Renal cortical epithelial cell (primary cell): ENCODE measurements at places on chromosomes 1 and 21. TPM values are rescaled to one million over a fixed set of nuclear protein-coding genes. Genes with fewer than 3 reads are reported as not detected.

The SPRR2D gene
- total RNA-seq: not detected in 2 replicates

The AADACL4 gene
- total RNA-seq: not detected in 2 replicates

The CREG1 gene
- 31.8 and 70.4 TPM in 2 replicates for total RNA-seq

The KRTAP13-2 gene
- not detected in 2 replicates for total RNA-seq

The STIL gene
- 4.9 and 10.8 TPM in 2 replicates for total RNA-seq

The ZBTB8B gene
- total RNA-seq: under 0.01 TPM in 1 of 2 replicates, not detected in the other

The WNT9A gene
- 0.89 and 1.6 TPM in 2 replicates for total RNA-seq

The EDARADD gene
- 0.05 TPM in 1 of 2 replicates, not detected in the other for total RNA-seq

The NFIA gene
- total RNA-seq: 2.1 and 8.2 TPM in 2 replicates

The STUM gene
- 0.45 TPM in 1 of 2 replicates, not detected in the other for total RNA-seq

The TACSTD2 gene
- 122 and 129 TPM in 2 replicates for total RNA-seq

The TDRD5 gene
- 0.10 and 0.87 TPM in 2 replicates for total RNA-seq

The FCAMR gene
- total RNA-seq: 0.69 and 3.6 TPM in 2 replicates

The RIPPLY3 gene
- 0.15 and 0.69 TPM in 2 replicates for total RNA-seq

The ADORA1 gene
- total RNA-seq: 4.2 and 54.7 TPM in 2 replicates

The AMY1A gene
- not detected in 2 replicates for total RNA-seq

The CCDC185 gene
- 0.17 and 1.3 TPM in 2 replicates for total RNA-seq

The CD247 gene
- total RNA-seq: not detected in 2 replicates

The MROH9 gene
- not detected in 2 replicates for total RNA-seq

The ABCD3 gene
- total RNA-seq: 66.9 and 77.2 TPM in 2 replicates

The APCS gene
- total RNA-seq: not detected in 2 replicates

The SH2D5 gene
- total RNA-seq: 9.0 and 20.7 TPM in 2 replicates

The IER5 gene
- 16.8 and 19.6 TPM in 2 replicates for total RNA-seq

The BCAR3 gene
- total RNA-seq: 41.0 and 75.9 TPM in 2 replicates

The GUCA2B gene
- total RNA-seq: not detected in 2 replicates

The FCRL1 gene
- total RNA-seq: not detected in 2 replicates

The ASTN1 gene
- total RNA-seq: under 0.01 and 0.05 TPM in 2 replicates

The EFNA1 gene
- total RNA-seq: 68.3 and 80.4 TPM in 2 replicates

The IGSF21 gene
- total RNA-seq: not detected in 2 replicates

The MAN1C1 gene
- 0.10 TPM in 1 of 2 replicates, not detected in the other for total RNA-seq

The HCRTR1 gene
- total RNA-seq: not detected in 2 replicates

The LMOD1 gene
- 0.17 and 0.25 TPM in 2 replicates for total RNA-seq

The SFN gene
- total RNA-seq: 21.6 and 97.9 TPM in 2 replicates

The FCN3 gene
- total RNA-seq: not detected in 2 replicates

The ZNF684 gene
- total RNA-seq: 2.4 and 11.0 TPM in 2 replicates

The TNFSF4 gene
- 0.75 and 1.2 TPM in 2 replicates for total RNA-seq

The BMP8B gene
- 1.3 and 2.3 TPM in 2 replicates for total RNA-seq

The DYNLT5 gene
- total RNA-seq: 0.30 TPM in 1 of 2 replicates, not detected in the other

The RHBDL2 gene
- total RNA-seq: 1.8 and 2.6 TPM in 2 replicates

The HP1BP3 gene
- 173 and 284 TPM in 2 replicates for total RNA-seq

The RORC gene
- total RNA-seq: 2.1 and 3.9 TPM in 2 replicates

The ABCG1 gene
- total RNA-seq: 0.52 and 0.85 TPM in 2 replicates

The SLC45A3 gene
- total RNA-seq: 5.6 and 5.9 TPM in 2 replicates

The KLHL21 gene
- 29.5 and 59.7 TPM in 2 replicates for total RNA-seq

The LY9 gene
- not detected in 2 replicates for total RNA-seq

The DSCAM gene
- not detected in 2 replicates for total RNA-seq

The GJA5 gene
- total RNA-seq: 0.10 and 0.87 TPM in 2 replicates

The SYPL2 gene
- total RNA-seq: 0.45 TPM in 1 of 2 replicates, not detected in the other
